ENCODE measurements at places on chromosomes 6 and 20. TPM values are rescaled to one million over a fixed set of nuclear protein-coding genes. Genes with fewer than 3 reads are reported as not detected.

DNA sequence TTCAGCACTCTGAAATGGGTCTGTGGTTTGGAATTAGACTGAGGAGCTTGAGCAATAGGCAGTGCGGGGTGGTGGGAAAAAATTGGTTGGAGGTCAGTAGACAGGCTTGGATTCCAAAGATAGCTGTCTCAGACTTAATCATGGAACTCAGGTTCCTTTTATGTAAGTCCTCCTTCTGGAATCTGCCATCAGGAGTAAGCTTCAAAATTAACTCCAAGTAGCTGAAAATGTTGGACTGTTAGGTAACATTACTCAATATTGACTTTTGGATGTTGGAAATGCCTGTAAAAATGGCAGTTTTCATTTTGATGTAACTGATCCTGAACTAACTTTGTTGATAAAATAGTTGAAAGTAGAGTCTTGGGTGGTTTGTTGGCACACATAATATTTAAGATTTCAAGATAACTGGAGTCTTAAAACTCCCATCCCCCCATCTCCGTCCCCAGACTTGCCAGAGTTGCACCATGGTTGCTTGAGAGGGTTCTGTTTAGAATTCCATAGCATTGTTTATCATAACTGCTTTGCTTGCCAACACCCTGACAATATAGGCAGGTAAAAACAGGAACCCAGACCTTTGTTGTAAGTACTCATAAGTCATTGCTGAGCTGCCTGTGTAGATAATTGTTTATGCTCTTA is 83.0 kb downstream of the PHF20 start:
- DNase-seq = no peak

DNA sequence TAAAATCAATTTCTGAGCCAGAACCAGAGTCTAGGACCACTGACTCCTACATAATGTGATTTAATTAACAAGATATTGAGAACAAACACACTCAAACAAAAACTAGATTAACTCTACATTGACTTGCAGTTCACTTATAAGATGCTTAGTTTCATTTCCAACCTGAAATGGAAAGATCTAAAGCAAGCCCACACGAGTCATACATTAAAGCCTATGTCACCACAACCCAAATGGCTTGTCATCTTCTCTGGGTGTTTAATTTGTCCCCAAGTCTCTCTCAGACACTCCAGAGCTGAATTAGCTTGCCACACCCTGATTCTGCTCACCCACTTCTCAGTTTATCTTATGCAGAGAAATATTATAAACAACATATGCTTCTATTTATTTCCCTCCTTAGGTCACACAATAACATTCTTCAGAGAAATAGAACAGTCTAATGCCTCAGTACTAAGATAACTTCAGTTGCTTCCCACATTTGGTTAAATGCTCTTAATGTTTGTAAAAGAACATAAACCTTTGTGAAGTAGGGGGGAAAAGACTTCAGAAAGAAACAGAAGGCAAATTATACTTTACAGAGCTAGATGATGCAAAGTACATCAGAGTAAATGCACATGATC is 8.8 kb upstream of the FBXO30 start:
- no peak for DNase-seq

- DNase-seq = no peak
Measured at GRCh38 chr20:24381886-24382285, 87.5 kb upstream of the SYNDIG1 start.

- DNase-seq = no peak
Measured at GRCh38 chr6:38099221-38099620, 279.7 kb downstream of the ZFAND3 start.

- no peak for DNase-seq
Measured at GRCh38 chr6:53805016-53805415, 10.2 kb downstream of the LRRC1 start.

- no peak for DNase-seq
Measured at GRCh38 chr6:166162599-166163342, 4.9 kb downstream of the TBXT start.

DNA sequence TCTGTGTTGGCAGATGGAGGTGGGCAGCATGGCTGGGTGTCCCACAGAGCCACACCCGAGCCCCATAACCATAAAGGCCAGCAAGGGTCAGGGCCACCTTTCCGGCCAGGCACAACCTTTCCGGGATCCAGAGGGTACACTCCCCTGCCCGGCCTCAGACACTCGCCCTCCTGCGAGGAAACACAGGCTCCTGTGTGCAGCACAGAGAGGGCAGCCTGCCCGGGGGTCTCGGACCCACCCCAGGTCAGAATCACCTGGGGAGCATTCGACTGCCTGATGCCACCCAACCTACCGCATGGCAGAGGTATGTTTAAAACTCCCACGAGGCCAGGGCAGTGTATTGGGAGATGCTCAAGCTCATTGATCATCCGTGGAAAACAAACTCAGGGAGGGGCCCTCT is 260.3 kb downstream of the TAF4 start:
- no peak for DNase-seq

- DNase-seq = no peak
Measured at GRCh38 chr6:75079589-75079988, 126.3 kb downstream of the COL12A1 start.

- DNase-seq = no peak
Measured at GRCh38 chr20:44429419-44430269, 46.0 kb upstream of the TTPAL start.

- no peak for DNase-seq
Measured at GRCh38 chr6:36984581-36985416, 1.2 kb downstream of the MTCH1 start.

- no peak for DNase-seq
Measured at GRCh38 chr6:160791459-160791858, 89.4 kb downstream of the PLG start.

DNA sequence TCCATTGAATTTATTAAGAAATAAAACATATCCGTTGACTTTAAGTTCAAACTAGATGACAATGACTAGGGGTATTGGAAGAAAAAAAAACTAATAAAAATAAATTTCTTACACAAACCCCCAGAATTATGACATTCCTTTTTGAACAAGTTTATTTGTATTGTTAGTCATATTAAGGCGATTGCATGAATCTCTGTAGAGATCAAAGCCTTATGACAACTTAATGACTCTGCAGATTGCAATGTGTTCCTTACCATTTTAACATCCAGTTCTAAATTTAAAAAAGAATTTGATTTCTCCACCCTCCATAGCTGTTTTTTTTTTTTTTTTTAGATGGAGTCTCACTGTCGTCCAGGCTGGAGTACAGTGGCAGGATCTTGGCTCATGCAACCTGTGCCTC is 189.8 kb upstream of the CEP162 start:
- DNase-seq = no peak

DNA sequence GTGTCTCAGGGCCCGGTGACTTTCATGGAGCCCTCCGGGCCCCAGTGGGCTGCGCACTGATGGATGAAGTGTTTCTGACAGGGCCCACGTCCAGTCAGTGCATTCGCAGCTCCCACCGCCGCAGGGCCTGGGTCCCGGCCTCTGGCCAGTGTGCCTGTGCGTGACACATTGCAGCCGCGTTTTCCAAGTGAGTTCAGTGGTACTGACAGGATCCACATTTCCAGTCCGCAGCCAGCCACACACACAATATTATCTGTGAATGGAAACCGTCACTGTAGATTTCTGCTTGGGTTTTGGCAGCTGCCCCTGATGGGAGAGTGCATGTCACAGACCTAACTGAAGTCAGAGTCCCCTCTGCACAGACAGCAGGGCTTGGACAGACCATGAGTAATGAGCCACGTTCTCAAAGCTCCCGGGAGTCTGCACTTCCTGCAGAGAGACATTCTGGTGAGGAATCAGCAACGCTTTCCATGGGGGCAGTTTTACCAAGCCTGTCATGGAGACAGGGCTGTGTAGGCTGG is 171.4 kb downstream of the MYLK4 start:
- DNase-seq = no peak

DNA sequence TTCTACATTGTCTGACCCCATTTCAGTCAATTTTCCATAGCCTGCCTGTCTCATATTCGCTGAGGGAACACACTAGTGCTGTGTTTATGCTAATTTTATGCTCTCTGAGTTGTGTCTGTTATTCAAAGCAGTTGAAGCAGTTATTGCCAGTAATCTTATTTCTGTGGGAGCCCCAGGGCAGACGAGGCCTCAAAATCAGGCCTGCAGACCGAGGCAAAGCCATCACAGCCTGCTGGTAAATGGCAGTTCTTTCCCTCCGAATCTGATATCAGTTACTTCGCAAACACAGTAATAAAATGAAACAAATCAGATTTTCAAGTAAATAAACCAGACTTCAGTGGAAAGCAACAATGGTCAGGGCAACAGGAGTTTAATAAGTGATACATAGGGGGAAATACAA is 508.4 kb downstream of the PKHD1 start:
- no peak for DNase-seq

- no peak for DNase-seq
Measured at GRCh38 chr20:35934050-35934449, 20.3 kb downstream of the SCAND1 start.

DNA sequence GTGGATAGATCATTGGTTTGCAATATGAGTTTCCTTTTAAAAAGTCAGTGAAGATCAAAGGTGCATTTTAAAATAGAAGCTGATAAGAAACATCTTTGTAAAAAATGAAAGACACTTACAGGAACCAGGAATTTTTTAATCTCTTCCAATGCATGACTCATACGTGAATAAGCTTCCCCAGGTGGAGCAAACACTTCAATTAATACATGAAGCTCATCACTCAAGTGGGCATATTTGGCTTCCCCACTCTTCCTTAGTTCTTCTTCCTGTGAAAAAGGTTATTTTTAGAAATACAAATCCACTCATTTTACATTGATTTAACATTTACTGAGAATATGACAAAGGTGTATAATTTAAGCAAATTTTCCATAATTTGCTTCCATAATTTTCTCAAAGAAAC is 308.1 kb downstream of the KHDRBS2 start:
- DNase-seq = no peak

- DNase-seq = no peak
Measured at GRCh38 chr6:53630533-53631226, 34.9 kb downstream of the KLHL31 start.

GRCh38 chr6:140554421-140554820 is 1180.0 kb upstream of the CITED2 start:
- DNase-seq = no peak

APOM gene
- 0.81 TPM for total RNA-seq

CLVS2 gene
- total RNA-seq = not detected

C20orf141 gene
- not detected for total RNA-seq

PHACTR1 gene
- total RNA-seq = 0.98 TPM

DDX43 gene
- total RNA-seq = 1.8 TPM

RAET1L gene
- 3.1 TPM for total RNA-seq

DDR1 gene
- total RNA-seq = 72.0 TPM

OR2W1 gene
- not detected for total RNA-seq

DNAH8 gene
- not detected for total RNA-seq

LAMA4 gene
- total RNA-seq = 8.0 TPM
